Thymus (tissue), 14 donors: ENCODE measurements at places on chromosomes 12 and 14.
A peak's percentile ranks its signal among the peaks of the same experiment; 100 is the strongest.

DNA sequence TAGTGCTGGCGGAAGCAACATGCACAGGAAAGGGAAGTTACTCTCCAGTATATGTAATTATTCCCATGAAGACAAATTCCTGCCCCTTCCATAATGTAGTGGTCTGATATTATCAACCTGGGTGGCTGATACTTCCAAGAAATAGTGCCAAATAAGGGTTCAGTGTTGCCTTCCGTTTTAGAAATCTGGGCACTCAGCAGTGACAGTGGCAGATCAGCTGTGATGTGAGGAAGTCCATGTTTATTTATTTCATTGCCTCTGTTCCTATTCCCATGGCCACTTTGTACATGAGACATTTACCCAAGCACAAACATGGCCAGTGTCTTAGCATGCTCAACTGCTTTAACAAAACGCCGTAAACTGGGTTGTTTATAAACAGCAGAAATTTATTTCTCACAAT is 20.3 kb upstream of the POC1B start:
- no peak for DNase-seq

- no peak for DNase-seq
Measured at GRCh38 chr12:50013361-50014147, 11.7 kb downstream of the RACGAP1 start.

GRCh38 chr12:131720921-131721320 is 10.0 kb downstream of the SFSWAP start:
- DNase-seq, result no peak

- DNase-seq, result no peak
Measured at GRCh38 chr12:48027183-48028002, 23.1 kb upstream of the COL2A1 start.

- no peak for DNase-seq
Measured at GRCh38 chr14:101022916-101023435, 119.5 kb upstream of the RTL1 start.

GRCh38 chr12:50110127-50110761 is 1.8 kb upstream of the COX14 start:
- no peak for DNase-seq

DNA sequence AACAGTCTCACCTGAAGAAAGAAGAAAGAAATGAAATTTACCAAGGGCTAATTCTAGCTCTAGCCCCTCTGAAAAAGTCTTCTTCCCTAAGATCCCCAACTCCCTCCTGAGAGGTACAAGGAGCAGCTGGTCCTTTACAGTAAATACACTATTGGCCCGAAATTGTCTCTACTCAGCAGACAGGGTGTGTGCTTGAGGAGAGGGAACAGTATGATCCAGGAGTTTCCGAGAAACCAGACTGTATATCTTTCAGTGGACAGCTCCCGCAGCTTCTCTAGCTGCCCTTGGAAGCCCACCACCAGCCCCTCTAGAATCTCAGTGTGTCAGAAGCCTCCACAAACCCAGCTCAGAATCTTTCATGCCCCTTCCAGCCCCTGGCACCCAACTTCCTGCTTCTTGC is 8.1 kb downstream of the GPR84 start:
- no peak for DNase-seq

DNA sequence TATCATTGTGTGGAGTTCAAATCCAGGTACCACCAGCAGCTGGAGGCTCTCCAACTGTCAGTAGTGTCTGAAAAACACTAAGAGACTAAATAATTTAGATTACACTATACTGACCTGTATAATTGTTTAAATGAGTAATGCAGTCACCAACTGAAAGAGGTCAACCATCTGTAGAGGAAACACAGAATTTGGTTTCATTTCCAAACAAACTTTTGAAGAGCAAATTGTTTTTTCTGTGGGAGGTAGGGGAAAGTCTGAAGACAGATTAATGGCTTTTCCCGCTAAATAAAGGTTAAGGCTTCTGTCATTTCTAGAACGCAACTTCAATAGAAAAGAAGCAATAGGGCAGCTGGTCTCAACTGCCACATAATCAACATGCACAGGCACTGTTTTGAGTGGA is 462.6 kb downstream of the PRKD1 start:
- no peak for DNase-seq

DNA sequence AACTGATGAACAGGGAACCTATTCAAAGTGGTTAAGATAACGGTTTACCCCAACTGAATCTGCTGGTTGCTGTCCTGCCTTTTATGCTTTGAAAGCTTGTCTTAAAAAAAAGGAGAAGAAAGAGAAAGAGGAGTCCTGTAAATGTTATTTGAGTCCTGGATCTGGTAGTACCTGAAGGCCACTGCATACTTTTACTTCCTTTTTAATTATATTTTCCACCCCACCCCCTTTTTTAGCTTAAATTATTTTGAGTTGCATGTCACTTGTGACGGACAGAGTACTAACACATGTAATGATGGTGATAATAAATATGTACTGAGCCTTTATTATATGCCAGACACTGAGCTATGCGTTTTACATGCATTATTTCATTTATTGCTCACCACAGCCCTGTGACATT is 2.5 kb upstream of the AMIGO2 start:
- no peak for DNase-seq

GRCh38 chr12:131783915-131784541 is 44.2 kb upstream of the MMP17 start:
- no peak for DNase-seq

DNA sequence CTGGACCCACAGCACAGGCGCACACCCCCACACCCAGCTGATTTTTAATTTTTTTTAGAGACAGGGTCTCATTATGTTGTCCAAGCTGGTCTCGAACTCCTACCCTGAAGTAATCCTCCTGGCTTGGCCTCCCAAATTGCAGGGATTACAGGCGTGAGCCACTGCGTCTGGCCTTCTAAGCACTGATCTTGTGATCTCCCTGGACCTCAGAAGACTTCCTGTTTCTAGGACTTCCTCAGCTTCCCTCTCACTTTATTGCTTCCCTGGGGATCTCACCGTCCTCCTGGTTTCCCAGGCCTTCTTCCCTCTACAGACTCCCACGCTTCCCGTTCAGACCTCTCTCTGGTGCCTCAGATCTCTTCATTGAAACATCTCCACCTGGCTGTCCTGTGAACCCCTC is 13.8 kb downstream of the ZNF839 start:
- DNase-seq, result no peak

- DNase-seq, result no peak
Measured at GRCh38 chr12:82473111-82473754, 114.9 kb downstream of the METTL25 start.

GRCh38 chr14:93745603-93746273 is 42.5 kb downstream of the PRIMA1 start:
- no peak for DNase-seq

DNA sequence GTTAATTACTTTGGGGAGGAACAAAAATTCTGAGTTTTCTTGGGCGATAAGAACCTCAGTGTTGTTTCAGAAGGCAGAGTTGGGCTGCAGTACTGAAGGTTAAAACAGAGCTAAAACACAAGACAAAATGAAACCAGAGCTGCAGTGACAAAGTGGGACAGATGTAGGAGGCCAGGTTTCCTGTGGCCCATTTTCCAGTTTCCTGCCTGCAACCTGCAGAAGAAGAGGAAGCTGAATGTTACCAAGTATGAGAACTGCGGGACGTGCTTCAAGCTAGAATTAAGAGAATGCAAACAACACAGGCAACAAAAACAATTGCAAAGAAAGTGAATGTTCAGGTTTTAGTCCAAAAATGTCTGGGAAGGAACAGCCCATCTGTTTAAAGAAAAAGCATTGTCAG is 17.8 kb downstream of the ELK3 start:
- DNase-seq, result no peak

- DNase-seq, result no peak
Measured at GRCh38 chr12:6058481-6059161, 65.8 kb downstream of the VWF start.

DNA sequence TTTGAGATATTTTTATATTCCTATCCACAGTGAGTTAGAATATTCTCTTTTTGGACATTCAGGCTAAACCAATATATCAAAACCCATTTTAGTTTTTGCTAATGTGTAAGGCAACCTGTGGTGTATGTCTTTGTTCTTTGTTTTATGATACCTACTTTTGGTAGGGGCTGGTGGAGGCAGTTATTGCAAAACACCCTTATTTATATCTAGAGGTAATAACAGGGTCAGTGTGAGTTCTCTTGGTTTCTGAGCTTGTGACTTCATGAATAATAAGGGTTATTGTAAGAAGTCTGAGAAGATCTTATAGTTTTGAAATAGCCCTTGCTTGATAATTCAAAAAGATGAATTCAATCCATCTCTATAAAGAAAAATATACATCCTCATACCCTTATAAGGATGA is 235.1 kb upstream of the LRIG3 start:
- no peak for DNase-seq

DNA sequence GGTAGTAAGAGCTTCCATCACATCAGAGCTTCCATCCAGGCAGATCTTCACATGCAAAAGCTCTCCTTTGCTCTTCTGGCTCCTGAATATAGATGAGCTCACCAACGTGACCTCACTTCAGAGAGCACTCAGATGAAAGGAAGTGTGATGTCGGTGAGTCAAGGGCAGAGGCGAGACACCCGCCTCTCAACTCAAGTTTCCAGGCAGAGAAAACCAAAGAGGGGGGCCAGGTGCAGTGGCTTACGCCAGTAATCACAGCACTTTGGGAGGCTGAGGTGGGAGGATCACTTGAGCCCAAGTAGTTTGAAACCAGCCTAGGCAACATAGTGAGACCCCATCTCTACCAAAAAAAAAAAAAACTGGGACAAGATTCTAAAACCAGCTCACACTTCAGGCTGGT is 126.9 kb downstream of the DUSP6 start:
- no peak for DNase-seq

GRCh38 chr14:21997300-21997699 is 323.7 kb upstream of the OR4E1 start:
- peak; percentile 47 for DNase-seq

DNA sequence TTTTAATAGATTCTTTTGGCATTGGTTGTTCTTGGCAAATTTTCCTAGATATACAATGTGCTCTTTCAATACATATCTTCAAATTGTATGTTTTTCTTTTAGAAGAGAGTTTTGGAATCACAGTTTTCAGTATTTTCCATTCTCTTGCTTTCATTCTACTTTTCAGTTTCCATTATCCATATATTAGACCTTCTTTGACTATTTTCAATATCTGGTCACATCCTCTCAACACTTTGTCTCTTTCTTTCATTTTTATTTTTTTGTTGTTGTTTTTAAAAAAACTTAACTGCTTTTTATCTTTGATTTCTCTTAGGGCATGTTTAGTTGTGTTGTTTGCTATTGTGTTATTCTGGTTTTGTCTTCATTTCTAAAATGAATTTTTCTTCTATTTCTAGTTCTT is 59.9 kb upstream of the CLMN start:
- no peak for DNase-seq

DNA sequence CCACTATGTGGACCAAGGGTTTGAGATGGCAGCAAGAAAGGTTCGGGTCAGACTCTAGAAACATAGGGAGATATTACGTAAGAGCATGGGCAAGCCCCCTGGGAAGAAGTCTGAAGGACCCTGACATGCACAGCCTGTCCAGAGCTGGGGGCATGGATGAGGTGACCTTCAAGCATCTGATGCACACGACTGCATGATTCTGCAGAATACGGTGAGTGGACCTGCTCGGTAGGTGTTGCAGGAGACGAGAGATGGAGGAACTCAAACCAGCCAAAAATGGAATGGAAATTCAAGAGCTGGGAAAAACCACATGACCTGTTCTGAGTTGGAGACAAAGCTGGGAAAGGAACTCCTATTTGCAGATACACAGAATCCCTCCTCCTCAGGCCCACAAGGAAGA is 43.6 kb downstream of the ANO2 start:
- no peak for DNase-seq

DNA sequence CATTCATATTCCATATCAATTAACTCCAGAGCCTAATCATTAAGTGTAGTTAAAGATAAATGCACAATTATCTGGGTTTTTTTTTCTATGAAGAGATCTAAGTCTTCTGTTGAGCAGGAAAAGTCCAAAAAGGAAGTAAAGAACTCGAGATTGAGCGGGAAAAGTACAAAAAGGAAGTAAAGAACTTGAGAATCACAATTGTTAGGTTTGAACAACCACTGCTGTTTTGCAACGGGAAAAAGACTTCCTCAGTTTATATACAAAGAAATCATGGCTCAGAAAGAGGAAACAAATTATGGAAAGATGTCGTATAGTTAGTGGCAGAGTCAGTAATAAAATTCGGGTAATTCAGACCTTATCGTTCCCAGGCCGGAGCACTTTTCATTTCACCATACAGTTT is 63.3 kb downstream of the PPP1R12A start:
- DNase-seq, result no peak

- no peak for DNase-seq
Measured at GRCh38 chr12:130461447-130461815, 123.7 kb downstream of the PIWIL1 start.

GRCh38 chr14:50082784-50083466 is 33.4 kb downstream of the VCPKMT start:
- DNase-seq, result no peak

GRCh38 chr14:70239802-70240201 is 51.1 kb upstream of the SLC8A3 start:
- no peak for DNase-seq

- DNase-seq, result no peak
Measured at GRCh38 chr12:94553130-94553519, 93.5 kb upstream of the CEP83 start.

- no peak for DNase-seq
Measured at GRCh38 chr12:102694903-102695302, 214.5 kb upstream of the IGF1 start.

DNA sequence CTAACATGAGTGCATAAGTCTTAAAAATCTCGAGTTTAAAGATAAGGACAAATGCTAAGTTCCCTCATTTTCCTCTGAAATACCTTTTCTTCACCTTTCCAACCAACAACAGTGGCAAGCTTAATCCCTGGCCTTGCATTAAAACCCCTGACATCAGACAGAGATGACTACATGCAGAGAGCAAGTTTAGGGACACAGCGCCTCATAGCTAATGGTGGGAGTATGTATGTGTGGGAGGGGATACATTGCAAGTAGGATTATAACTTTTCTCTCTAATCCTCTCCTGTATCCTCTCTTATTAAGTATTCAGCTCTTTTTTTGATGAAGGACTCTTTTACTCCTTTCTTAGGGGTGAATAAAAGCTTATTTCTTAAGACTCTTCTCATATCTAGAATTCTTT is 547.1 kb downstream of the CCER1 start:
- no peak for DNase-seq

DNA sequence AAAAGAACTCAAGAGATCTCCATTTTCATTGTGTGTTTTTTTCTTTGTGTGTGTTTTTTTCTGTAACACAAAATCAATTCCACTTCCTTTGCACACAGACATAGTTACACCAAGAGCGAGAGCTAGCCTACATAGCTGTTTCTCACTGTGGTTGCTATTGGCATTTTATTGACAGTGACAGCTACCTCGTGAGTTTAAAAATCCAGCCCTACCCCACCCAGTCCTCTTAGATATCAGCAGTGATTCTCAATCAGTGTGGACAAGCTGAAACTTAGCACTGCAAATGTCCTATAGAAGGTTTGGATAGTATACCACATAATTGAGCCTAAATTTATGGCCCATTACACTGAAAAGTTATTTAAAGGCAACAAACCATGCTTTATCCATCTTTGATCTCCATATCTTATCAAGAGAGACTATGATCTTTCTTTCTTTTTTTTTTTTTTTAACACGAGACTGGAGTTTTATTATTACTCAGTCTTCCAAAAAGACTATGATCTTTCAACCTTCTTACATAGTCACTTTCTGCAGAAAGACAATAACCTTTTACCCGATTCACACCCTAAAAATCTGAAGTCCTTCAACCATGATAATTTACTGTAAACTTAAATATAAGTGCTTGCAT is 46.8 kb downstream of the ATP2B1 start:
- DNase-seq, result no peak

GRCh38 chr12:9687228-9687627 is 17.7 kb downstream of the CLEC2D start:
- DNase-seq, result no peak

- no peak for DNase-seq
Measured at GRCh38 chr12:103571286-103571685, 15.8 kb upstream of the STAB2 start.
